ENCODE measurements at places on chromosomes 6 and 20.

GRCh38 chr6:43952746-43953145, 174.5 kb downstream of the MRPL14 start:
- no peak for DNase-seq

GRCh38 chr20:51500311-51500710, 42.2 kb downstream of the NFATC2 start:
- DNase-seq, result no peak

- peak; percentile 21 for DNase-seq
These were observed 25.5 kb upstream of the KCNK16 start for GRCh38 chr6:39347906-39348585.

GRCh38 chr6:27138837-27139755, 108.4 kb upstream of the PRSS16 start:
- DNase-seq, result no peak

GRCh38 chr20:36270744-36271638, 34.7 kb downstream of the AAR2 start:
- no peak for DNase-seq

DNA sequence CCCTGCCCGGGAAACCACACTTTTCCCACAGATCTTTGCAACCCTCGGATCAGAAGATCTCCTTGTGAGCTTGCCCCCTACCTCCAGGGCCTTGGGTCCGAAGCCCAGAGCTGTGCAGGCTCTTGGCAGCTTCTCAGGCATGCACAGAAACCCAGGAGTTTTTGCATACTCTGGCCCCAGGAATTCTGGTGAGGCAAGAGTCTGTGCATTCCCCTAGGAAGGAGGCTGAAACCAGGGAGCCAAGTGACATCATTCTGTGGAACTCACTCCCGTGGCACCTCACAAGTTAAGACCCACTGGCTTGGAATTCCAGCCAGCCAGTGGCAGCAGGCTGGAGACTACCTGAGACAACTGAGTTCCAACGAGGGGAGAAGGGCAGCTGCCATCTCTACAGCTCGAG, 100.1 kb downstream of the TNFRSF21 start:
- no peak for DNase-seq
